ENCODE measurements at places on chromosomes 12 and 14.

DNA sequence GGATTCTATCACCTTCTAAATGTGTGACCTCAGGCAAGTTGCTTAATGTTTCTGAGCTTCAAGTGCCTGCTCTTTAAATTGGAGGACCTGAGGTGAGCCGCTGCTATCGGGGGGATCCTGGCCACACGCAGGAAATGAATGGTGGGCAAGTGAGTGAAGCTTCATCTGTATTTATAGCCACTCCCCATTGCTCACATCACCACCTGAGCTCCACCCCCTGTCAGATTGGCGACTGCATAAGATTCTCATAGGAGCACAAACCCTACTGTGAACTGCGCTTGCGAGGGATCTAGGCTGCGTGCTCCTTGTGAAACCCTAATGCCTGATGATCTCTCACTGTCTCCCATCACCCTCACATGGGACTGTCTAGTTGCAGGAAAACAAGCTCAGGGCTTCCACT lies 158.6 kb upstream of the CCND2 start:
- DNase-seq = no peak

- DNase-seq = no peak
These were observed 73.9 kb downstream of the ITPK1 start for GRCh38 chr14:93041830-93042229.

- DNase-seq = no peak
These were observed 41.0 kb upstream of the CCDC88C start for GRCh38 chr14:91458612-91459011.

DNA sequence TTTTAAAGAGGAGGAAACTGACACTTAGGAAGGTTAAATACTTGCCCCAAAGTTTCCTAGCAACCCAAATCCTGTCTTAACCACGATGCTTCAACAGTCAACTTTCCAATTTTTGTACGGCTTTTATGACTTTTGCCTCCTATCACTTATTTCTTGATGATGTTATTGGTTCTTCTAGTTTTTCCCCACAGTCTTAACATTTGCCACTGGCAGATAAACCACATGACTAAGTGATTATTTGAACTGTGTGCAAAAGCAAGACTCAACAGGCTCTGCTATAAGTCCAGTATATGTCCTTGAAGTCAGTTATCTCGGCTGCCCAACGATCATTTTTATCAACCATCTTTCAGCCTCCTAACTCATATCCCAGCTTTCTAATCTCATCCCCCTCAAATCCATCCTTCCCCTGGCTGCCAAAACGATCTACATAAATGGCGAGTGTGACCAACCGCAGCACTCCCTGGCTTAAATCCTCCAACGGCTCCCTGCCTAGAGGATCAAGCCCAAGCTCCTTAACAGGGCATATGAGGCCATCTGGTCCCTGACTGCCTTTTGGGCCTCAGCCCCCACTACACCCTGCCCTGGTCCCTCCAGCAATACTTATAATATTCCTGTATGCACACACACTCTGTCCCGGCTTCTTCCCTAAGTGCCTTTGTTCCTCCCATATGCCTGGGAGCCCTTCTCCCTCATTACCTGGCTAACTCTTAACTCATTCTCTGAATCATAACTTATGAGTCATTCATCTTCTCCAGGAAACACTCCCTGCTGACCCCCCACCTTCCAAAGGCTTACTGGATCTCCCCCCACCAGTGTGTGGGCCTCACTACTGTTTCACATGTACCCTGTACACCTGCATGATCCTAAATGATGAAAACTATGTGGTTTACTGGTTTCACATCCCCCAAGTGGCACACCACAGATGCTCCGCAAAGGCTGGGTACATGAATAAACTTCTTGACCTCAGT lies 8.8 kb downstream of the VPS37B start:
- peak; percentile 57 for DNase-seq

DNA sequence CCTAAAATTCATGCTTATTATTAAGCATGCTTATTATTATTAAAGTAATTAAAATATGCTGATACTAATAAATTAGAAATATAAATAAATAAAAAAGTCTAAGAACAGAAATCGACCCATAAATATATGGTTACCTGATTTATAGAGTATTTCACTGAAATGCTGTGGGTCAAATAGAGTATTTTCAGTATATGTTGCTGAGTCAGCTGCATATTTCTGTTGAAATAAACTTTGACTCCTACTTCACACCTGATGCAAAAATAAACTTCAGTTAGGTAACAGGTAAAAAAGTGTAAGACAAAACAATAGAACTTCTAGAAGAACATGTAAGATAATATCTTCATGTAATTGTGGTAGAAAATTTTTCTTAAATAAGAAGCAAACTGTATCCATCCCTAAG lies 967.9 kb downstream of the TRHDE start:
- no peak for DNase-seq

GRCh38 chr14:51520087-51520486 lies 131.6 kb upstream of the FRMD6 start:
- DNase-seq = peak; percentile 73

DNA sequence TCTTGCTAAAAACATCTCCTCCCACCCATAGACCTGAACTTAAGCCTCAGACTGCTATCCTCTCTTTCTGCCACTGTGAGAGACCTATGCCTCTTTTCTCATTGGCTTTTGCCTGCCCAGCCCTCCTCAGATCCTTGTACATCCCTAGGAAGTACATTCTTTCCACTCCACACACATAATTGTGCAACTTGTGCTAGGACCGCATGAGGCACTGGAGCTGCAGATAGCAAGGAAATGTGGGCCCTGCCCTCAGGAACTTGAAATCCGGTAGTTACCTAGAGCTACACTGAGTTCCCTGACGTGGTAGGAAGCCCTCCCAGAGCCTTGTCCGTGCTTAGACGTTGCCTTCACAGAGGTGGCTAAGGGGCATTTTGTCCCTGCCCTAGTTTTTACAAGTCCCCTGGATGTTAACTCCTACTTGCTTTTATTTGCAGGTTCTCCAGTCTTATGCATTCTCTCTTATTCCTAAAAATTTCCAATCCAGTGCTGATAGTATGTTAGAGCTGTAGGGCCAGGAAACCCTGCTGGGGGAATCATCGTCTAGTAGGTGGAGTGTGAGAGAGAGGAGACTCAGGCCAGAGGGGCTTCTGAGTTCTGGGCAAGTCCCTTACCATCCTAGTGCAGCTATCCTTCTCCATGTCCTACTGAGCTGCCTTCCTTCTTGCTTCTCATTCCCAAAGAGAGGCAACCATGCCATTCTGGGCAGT lies 41.3 kb downstream of the NTF3 start:
- DNase-seq = peak; percentile 63

GRCh38 chr12:78128211-78128610 lies 297.5 kb downstream of the NAV3 start:
- no peak for DNase-seq

DNA sequence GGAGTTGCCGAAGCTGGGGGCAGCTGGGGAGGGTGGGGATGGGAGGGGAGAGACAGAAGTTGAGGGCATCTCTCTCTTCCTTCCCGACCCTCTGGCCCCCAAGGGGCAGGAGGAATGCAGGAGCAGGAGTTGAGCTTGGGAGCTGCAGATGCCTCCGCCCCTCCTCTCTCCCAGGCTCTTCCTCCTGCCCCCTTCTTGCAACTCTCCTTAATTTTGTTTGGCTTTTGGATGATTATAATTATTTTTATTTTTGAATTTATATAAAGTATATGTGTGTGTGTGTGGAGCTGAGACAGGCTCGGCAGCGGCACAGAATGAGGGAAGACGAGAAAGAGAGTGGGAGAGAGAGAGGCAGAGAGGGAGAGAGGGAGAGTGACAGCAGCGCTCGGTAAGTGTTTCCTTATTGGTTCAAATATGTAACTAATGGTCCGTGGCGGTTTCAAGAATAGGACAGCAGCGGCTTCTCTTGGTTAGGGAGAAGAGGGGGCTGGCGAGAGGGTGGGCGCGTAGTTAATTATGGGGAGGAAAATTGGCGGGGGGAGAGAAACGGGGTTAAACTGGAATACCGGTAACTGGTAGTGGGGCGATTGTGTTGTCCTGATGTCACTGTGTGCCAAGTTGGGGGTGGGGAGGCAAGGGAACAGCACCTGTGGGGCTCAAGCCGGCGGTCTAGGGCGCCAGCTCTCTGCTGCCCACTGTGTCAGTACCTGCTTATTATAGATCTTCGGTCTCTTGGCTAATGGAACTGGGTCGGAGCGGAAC lies 8.4 kb downstream of the HOXC8 start:
- DNase-seq = peak; percentile 43

- DNase-seq = peak; percentile 29
These were observed 168.3 kb downstream of the DAD1 start for GRCh38 chr14:22420598-22421186.

- DNase-seq = no peak
These were observed 92.5 kb downstream of the SSPN start for GRCh38 chr12:26287671-26288381.

DNA sequence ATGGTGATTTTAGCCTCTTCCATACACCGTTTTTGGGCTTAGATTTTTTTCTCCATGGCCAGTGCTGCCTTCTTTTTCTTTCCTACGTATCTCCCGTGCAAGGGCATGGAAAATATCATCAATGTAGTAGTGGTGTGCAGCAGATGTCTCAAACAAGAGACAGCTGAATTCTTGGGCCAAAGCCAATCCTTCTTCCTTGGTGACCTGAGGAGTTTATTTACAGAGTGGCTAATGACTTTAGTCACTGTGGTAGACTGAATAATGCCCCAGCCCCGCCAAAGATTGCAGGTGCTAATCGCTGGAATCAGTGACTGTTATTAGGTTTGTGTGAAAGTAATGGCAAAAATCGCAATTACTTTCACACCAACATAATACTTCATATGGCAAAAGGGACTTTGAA lies 235.5 kb upstream of the NOS1 start:
- no peak for DNase-seq

- no peak for DNase-seq
These were observed 21.0 kb upstream of the PLEKHG3 start for GRCh38 chr14:64683264-64683663.

DNA sequence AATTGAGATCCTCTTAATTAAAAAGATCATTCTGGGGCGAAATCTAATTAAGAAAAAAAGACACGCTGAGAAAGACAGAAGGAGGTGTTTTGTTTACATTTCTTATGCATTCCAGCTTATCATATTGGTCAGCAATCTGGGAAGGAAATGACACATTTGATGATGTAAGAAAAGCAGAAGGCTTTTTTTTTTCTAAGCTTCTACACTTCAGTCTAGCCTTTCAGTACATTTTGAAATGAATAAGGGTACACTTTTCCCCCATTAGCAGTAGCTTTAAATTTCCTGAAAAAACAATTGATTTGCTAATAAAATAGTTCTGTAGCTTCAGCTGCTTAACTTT lies 5.9 kb upstream of the GSC start:
- DNase-seq = peak; percentile 8

- DNase-seq = no peak
These were observed 18.8 kb downstream of the SLC24A4 start for GRCh38 chr14:92341791-92342190.

DNA sequence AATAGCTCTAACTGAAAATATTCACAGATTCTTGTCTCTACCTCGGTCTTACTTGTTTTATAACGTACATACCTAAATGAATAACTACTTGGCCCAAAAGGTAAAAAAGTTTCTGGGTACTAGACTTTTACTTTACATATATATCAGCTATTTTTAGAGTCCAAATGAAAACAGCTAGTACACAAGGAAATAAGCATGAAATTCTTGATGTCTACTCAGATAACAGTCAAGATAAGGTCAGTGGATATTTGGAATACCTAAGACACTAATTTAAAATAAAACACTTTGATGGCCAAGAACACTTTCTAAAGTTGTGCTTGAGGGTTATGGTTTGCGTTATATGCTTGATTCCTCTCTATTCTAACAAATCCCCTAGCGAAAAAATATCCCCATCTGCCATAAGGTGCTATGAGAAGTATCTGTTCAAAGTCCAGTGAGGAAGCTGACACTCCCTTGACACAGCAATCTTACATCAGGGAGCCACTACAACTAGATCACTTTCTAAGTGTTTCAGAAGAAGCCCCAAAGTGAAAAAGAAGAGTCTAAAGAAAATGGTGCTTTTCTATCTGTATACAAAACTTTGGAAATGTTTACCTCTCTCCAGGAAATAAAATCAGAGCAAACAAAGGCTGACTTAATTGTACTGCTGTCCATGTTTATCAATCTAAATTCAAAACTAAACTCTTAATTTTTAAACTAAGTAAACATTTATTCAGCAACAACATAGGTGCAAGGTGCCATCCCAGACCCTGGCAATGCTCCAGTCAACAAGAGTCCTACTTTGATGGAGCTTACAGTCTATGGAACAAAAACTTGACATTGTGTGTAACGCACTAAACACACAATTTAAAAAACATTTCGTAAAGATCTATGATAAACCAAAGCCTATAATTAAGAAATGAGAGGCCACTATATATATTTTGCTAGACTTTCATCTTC lies 11.7 kb downstream of the PTPN21 start:
- DNase-seq = peak; percentile 39
